Smooth muscle cell of the brain vasculature (primary cell): ENCODE measurements at places on chromosomes 7 and 10.

- no peak for DNase-seq
Measured at GRCh38 chr7:101557978-101558741, 70.9 kb downstream of the MYL10 start.

DNA sequence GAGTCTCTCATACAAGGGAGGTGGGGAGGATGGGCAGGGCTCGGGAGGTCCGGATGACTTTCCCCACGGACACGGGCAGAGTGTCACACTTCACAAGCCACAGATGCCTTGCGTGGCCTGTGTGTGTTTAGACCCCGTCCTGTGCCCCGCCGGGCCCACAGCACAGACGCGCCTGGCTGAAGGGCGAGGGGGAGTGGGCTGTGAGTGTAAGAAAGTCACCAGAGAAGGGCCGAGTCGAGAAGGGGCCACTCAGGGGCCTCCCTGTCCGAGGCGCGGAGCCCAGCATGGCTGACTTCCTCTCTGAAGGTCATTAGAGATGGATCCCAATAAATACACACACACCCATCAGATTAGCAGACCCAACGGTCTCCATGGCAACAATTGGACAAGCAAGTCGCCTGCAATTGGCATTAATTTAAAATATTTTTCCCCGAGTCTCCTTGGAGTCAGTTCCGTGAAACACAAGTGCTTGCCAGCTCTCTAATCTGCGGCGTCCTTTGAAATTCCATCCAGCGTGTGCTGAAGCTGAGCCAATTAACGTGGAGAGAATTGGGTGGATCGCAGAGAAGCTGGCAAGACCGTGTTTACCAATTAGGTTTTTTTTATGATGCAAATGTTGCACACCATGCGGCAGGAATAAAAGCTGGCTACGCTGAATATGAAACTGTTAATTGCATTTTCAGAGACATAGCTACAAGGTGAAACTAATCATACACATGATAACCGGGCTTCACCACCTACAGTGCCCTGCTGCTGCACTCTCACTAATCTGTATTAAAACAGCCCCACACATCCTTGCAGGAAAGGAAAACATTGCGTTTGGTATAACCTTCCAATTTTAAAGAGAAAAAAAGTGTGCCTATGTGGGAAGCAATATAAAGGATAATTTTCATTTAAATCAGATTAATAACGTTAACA is 571.2 kb downstream of the PTPRN2 start:
- DNase-seq = no peak

- DNase-seq = no peak
Measured at GRCh38 chr10:75464478-75465449, 33.3 kb downstream of the LRMDA start.

DNA sequence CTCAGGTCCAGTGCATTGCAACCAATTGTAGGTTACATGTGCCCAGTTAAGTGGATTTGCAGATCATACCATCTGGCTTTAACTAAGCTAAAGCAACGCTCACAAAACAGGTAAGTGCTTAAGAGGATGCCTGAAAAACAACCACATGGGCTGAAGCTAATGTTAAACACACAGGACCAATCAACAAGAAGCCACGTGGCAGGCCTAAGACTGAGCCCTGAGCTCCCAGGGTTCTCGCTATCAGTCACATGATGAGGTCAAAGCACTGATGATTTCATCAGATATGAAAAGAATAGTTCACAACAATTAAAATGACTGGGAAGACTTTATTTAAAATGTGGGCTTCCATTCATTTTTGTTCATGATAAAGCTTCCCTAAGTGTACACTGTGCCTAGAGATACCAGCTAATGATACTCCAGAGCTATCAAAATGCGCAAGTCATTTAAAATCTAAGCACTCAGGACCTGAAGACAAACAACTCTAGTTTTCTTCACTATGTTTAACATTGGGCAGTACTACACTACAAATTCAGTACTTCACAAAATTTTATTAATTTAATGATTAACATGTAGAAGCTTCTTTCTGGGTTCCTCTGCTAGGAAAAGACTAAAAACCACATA is 90.6 kb downstream of the PIP4K2A start:
- no peak for DNase-seq

DNA sequence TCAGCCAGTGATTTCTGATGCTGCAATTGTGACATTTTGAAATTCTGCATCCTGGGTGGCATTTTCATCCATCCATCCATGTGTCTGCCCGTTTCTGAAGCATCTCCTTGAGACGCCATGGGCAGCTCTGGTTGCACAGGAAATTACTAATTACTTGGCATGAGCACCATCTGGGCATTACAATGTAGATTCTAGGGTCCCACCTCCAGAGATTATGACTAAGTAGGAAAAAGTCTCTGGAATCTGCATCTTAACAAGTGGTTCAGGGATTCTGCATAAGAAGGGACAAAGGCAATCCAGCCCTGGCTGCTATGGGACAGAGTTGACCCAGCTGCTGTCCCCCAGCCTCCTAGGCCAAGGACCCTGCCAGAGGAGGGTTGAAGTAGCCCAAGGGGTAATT is 65.3 kb downstream of the CUZD1 start:
- no peak for DNase-seq
